ENCODE measurements at places on chromosomes 5 and 9.

- DNase-seq, result no peak
Measured at GRCh38 chr5:96093890-96094381, 132.3 kb upstream of the ELL2 start.

DNA sequence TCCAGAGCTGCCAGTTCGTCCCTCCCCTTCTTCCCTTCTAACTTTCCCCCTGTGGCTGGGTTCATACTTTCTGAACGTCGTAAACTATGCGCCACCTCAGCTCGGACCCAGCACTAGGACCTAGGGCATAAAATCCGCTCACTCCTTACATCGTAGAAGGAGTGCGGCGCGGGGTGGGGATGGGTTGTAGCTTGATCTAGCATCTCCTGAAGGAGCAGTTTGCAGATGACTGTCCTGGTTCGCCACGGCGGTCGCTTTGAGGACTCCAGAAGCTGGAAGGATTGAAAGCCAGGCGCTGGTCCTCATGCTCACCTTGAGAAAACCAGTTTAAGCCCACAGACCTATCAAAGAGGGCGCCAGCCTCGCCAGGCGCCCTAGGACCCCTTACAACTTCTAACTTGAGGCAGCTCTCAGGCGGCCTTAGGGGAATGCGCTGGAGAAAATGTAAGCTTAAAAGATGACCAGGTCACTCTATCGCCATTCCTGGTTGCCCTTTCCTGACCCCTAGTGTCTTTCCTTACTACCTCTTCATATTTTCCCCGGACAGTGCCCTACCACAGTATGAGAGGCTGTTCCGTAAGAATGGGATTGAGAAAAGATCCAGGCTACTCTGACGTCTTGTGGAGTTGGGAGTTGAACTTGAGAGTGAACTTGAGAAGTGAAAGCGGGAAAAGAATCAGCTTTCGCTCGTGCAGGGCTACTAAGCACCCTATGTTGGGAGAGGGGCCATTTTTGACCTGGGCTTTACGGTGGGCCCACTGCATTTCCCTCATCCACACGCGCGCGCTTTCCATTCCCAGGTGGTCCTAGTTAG is 2.8 kb downstream of the RORB start:
- DNase-seq, result peak; percentile 18

DNA sequence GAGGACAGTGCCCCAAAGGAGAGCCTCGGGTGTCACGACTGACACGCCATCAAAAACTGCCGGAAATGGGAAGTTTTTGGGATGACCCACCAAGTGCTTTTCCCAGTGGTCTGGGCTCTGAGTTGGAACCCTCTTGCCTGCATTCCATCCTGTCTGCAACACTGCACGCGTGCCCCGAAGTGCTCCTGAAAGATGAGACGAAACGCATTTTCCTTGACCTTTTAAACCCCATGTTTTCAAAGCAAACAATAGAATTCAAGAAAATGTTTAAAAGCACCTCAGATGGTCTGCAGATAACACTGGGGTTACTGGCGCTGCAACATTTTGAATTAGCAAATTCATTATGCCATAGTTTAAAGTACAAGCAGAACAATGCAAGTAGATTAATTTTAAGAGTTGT is 92.9 kb downstream of the ANKRD18A start:
- DNase-seq, result peak; percentile 46

GRCh38 chr5:140162275-140162674 is 12.7 kb upstream of the CYSTM1 start:
- no peak for DNase-seq

DNA sequence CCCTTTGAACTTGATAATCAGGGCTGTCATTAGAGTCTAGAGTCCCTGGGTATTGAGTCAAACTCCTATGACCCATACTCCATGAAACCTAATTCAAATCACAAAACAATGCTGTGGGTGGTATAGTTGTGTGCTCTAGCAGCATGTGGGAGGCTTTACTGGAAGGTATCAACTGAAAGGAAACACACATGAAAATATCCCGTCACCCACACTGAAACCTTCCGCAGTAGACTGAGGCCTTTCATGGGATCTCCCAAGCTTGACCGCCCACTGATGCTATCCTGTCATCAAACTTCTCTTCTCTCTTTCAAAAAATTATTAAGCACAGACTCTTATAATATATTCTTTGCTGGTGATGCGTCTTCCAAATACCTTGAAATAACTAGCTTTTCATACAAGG is 569.1 kb upstream of the MEF2C start:
- no peak for DNase-seq

DNA sequence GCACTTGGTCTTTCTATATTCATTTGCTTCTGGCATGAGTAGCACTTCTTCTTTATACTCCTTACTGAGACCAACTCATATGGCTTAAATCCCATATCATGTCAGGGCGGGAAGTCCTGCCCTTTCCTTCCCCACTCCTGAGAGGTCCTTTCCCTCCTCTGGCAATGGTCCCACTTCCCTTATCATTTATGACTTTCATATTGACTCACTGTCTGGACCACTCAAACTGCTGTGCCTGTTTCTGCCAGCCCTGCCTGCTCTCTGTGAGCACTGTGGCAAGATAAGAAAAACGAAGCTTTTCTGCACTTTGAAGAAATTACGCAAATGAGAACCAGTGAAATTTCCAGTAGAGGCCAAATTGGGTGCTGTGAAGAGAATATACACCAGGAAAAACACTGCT is 58.1 kb downstream of the ZNF474 start:
- DNase-seq, result no peak

DNA sequence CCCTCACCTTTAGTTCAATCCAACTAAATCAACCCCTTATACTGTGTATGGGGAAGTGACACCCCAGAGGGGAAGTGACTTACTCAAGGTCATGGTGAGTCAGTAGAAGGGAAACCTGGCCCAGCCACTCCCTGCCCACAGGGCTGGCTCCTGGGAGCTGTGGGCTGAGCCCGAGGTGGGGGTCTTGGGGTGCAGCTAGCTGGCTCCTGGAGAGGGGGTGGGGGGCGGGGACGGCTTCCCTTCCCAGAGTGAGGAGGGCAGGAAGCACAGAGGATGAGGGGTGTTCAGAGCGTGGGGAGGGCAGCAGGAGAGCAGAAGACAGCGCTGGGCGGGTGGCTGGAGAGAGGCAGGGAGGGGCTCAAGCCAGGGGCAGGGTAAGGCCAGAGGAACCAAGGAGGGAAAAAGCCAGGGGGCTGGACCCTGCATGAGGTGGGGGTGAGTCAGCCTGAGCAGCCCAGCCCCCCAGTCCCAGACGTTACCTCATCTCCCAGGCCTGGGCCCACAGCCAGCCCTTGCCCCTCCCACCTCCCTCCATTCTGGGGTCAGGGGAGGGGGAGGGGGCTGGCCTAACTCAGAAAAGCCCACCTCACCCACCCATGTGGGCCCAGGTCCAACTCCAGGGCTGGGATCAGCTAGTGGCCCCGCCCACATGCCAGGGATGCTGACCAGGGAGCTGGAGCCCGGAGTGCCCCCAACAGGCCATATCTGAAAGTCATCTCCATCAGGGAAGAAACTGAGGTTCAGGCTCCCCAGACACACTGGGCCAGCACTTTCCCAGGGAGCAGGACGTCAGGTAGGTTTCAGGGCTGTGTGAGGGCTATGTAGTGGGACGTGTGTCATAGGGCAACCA is 2.8 kb downstream of the PDLIM7 start:
- DNase-seq, result peak; percentile 52

- DNase-seq, result no peak
Measured at GRCh38 chr5:172288465-172288864, 4.9 kb upstream of the UBTD2 start.

GRCh38 chr9:19180991-19181390 is 49.5 kb upstream of the DENND4C start:
- DNase-seq, result no peak

GRCh38 chr5:15529821-15530220 is 29.8 kb downstream of the FBXL7 start:
- no peak for DNase-seq

DNA sequence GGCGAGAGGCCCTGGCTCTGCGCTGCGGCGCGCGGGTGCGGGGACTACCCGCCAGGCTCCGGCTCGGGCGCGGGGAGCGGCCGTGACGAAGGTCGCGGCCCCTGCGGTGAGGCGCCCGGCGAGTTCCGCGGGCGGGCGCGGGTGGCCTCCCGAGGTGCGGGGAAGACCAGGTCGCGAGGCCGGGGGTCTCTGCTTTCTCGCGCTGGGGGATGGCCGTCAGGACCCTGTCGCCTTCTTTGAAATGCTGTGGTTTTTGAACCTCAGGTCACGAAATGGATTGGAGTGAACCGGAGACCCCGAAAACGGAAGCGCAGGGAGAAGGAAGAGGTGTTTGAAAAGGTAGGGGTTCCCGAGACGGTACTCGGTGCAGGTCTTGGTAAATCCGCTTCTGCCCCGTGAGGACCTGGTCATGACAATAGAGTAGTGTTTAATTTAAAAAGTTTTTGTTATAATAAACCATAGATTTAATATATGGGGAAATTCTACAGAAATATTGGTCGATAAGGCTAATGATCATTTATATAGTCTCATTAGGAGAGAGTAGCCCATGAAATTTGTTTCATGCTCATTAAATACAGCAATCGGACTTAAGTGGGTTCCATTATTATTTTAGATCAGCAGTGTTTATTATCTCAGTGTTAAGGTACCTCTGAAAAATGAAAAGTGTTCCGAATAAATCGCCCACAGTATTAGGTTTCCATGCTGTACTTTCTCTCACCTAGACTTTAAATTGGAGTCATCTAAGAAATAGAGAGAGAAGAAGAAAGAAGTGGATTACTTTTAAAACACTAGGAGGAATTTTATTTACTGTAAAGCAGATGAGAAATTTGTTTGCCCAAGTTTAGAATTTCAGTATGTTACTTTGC is 279.0 kb downstream of the AOPEP start:
- peak; percentile 18 for DNase-seq

DNA sequence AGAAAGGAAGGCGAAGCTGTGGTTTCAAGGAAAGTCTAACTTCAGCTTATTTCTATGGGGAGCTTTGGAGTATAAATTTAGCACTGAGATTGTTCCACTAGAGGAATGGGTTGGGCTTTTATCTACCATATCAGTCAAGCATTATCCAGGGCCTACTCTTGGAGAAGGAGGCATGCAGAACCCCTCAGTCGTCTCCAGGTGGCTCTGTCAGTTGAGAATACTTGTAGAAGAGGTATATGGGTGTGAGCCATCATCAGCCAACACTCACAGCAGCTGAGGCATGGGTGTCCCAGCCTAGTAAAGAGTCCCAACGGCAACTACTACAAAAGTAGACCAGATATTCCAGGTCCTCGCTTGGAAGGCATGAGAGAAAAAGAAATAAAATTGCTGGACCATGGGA is 548.5 kb upstream of the GRAMD2B start:
- no peak for DNase-seq

DNA sequence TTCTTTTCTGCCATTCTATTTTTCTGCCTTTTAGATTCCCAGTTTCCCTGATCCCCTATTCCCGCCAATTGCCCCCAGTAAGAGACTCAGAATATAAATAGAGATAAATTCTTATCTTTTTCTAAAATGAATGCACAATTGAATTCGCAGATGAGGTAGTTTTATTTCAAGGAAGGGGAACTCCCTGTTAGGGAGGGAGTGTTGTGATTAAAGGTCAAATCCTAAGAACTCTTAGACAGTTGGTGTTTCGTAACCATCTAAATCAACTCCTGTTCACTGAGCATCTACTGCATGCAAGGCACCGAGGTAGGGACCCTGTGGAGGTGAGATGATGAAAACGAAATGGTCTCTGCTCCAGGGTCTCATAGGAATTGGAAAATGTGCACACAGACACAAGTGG is 7.7 kb upstream of the MAP3K1 start:
- no peak for DNase-seq
